Fibroblast of villous mesenchyme (primary cell): ENCODE measurements at places on chromosomes 7 and 10. TPM values are rescaled to one million over a fixed set of nuclear protein-coding genes. Genes with fewer than 3 reads are reported as not detected.

The OR6B1 gene
- total RNA-seq = under 0.01 TPM in 1 of 2 replicates, not detected in the other

The PRKAR2B gene
- total RNA-seq = 3.9 and 7.1 TPM in 2 replicates

- DNase-seq = no peak
These were observed 341 bp downstream of the GOT1 start for GRCh38 chr10:99430116-99430450.

DNA sequence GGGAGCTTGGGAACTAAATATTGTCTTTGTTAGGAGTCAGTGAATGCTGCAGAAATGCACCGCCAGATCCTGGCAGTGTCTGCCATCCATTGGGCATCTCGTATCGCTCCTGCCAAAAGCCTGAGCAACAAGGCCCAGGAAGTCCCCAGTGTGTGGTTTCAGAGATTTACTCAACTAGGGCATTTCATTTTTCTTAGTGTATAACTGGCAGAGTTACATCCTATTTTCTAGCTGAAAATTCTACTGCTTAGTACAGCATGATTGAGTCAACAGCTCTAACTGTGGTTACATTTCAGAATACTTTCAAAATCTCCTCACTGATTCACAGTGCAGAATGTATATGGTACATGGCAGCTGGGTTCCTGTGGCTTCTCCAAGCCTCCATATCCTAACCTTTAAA lies 95.8 kb upstream of the CREB5 start:
- no peak for DNase-seq

DNA sequence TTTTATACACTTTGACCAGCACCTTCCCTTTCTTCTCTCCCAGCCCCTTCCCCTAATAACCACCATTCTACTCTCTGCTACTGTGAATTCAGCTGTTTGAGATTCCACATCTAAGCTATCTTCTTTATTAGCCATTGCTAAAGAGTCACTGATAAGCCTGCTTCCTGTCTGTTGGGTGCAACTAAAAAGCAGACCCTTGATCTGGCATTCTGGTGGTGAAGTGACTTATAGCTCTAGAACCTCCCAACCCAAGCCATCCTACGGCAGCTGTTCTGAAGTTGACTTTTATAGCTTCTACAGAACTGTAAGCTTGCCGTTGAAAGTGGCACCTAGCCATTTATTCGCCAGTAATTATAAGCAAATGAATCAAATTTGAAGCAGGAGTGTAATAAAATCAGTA lies 105.6 kb downstream of the AHR start:
- peak; percentile 93 for DNase-seq

DNA sequence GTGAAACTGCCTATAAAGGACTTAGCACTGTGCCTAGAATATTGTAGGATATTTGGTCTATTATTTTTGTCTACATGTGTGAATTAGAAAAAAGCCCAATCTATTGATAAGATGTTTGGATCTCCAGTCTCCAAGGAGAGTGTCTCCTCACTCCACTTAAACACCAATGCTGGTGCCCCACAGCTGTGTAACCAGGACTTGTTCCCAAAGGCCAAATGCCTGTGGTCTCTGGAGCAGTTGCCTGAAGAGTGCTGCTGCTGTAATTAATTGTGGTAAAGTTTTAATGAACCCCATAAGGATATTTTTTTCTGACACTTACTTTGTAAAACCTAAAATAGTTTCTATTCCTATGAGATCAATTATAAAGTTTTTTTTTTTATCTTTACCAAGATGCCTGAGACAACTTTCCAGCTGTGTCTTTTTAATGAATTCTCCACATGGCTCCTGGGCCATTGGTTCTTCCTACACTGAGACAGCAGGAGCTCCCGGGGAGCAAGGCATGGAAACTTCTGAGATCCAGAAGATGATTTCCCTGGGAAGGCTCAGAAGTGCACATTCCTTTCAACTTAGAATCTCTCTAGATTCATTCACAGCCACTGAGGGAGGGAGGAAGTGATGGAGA lies 11.2 kb upstream of the OR2A5 start:
- DNase-seq = no peak

- DNase-seq = peak; percentile 72
These were observed 54.9 kb downstream of the HK1 start for GRCh38 chr10:69333205-69333604.

DNA sequence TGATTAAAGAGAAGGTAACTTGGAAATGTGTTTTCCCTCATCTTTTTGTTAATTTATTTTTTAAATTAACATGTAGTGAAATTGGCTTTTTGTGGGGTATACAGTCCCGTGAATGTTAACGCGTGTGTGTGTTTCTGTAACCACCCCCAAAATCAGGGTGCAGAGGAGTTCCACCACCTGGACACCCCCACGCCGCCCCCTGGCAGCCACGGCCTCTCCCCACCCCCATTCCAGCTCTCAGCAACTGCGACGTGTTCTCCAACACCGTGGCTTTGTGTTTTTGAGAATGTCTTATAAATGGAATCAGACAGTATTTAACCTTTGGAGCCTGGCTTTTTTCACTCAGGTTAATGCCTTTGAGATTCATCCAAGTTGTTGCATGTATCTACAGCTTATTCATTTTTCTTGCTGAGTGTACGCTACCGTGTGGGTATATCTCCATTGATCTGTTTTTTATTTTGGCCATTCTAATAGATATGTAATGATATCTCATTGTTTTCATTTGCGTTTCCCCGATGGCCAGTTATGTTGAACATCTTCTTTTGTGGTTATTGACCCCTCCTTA lies 218.8 kb downstream of the EBF3 start:
- no peak for DNase-seq

DNA sequence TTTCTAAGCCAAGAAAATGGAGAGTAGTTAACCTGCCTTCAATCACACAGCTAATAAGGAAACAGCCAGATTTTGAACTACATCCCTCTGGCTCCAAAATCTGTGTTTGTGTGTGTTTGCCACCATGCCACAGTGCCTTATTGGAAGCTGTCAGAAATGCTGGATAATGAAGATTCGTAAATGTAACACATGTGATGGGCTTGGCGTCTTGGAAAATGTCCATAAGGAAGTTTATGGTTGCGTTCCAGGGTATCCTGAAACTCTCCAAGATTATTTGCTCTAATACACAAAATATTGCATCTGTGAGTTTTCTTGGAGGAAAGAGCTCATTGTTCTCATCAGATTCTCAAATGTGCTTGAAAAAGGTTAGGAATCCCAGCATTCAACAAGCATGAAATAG lies 22.7 kb downstream of the MYOF start:
- no peak for DNase-seq
